ENCODE measurements at places on chromosomes 16 and 17.

GRCh38 chr17:35645923-35646322 is 58.8 kb downstream of the AP2B1 start:
- DNase-seq, result no peak

DNA sequence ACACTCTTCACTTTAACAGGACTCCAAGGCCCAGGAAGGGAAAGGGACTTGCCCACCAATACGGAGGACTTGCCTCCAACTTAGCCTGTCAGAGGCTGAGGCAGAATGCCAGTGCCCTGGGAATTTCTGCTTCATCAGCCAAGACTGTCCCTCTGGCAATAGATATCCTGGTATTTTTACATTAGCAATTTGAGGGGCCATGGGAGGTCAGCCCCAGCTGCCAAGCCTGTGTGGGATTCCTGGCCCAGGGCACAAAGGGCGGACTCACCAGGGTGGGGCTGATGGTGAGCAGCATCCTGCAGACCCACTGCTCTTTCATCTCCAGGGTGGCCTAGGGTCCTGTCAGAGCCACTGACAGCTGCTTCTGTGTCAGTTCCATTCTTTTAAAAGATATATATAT is 78.3 kb upstream of the CIBAR2 start:
- DNase-seq, result no peak

DNA sequence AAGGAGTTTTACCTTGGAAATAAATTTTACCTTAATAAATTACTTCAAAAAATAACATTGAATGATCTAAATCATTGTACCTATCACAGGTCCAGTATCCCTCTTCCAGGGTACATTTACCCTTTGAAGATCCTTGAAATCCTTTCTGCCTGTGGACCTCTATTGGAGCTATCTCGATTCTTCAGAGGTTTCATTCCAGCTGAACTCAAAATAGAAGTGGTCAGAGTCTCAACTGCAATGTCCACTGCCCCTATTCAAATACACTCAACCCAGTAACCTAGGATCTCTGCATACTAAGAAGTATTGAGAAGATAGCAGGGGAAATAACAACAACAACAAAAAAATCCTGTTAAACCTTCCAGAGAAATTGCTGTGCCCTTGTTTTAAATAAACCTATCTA is 9.3 kb downstream of the ABCA5 start:
- no peak for DNase-seq

DNA sequence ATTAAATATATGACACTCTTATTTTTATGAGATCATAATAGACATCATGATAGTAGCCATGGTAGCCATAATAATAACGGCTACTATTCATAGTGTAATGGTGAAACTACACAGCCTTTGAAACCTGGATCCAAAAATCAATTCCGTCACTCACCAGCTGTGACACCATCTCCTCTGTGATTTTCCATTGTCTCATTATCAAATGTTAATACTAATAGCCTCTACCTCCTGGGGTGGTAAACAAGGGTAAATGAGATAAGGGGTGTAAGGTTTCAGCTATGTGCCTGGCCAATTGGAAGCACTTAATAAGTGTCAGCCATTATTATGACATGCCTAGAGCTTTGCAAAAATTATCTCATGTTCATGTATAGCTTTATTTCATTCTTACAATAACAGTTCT is 88.6 kb downstream of the CACNG3 start:
- no peak for DNase-seq

GRCh38 chr16:49629851-49630250 is 226.1 kb downstream of the ZNF423 start:
- DNase-seq, result no peak

DNA sequence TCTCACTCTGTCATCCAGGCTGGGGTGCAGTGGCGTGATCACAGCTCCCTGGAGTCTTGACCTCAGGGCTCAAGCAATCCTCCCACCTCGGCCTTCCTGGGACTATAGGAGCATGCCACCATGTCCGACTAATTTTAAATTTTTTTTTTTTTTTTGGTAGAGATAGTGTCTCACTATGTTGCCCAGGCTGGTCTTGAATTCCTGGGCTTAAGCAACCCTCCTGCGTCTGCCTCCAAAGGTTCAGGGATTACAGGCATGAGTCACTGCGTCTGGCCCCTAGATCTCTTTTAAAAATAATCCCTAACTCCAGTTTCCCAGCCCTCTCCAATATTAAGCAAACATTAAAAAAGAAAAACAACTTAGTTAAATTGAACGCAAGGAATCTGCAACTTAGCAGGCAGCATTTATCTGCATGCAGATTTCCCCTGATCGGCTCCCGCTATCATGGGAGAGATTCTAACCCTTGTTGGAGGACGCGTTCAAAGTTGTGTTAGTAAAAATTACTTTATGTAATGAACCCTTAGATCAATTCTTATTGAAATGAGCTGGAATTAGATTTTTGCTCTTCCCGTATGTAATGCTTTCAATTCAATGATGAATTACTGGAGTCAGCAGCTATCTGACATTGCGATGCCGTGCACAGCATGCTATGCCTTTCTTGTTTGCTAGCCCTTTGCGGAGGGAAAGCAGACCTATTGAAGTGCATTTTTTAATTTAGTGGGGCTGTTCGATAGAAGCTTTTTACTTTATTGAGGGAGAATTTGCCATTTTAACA is 171.7 kb downstream of the HAPSTR1 start:
- DNase-seq, result no peak

- peak; percentile 83 for DNase-seq
These were observed 7.5 kb downstream of the MNT start for GRCh38 chr17:2393174-2393953.

DNA sequence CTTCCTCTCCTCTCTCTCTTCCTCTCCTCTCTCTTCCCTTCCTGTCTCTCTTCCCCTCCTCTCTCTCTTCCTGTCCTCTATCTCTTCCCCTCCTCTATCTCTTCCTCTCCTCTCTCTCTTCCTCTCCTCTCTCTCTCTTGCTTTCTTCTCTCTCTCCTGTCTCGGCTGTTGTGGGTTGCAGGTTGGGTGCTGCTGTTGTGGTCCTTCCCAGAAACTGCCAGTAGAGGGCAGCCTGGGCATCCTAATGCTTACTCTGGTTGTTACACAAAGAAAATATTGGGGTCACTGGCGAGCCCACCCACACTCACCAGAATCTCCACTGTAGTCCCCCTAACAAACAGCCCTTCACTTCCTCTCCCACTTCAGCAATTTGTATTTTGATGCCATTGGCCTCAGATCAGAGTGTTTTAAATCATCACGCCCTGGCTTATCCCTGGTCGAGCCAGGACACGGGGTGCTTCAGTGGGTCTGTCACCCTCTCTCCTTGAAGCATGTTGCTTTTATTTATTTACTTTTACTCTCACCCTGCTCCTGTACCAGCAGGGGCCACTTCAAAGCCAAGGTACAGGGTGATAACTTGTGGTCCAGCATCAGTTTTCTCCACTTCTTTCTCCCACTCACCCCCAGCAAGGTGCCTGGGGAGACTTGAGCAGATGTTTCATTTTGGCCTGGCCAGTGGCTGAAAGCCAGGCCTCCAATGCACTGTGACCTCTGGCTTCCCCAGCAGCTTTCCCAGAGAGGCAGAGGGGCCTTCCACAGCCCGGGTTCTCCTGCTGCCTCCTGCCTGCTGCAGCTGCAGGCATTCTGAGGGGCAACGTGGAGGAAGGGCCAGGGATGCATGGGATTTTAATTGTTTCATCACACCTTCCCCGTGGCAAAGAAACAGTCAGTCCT is 4.7 kb upstream of the MMP15 start:
- DNase-seq, result peak; percentile 77

GRCh38 chr17:79892457-79893241 is 53.4 kb upstream of the CBX4 start:
- DNase-seq, result peak; percentile 8
